ENCODE measurements at places on chromosomes 1 and 21.

DNA sequence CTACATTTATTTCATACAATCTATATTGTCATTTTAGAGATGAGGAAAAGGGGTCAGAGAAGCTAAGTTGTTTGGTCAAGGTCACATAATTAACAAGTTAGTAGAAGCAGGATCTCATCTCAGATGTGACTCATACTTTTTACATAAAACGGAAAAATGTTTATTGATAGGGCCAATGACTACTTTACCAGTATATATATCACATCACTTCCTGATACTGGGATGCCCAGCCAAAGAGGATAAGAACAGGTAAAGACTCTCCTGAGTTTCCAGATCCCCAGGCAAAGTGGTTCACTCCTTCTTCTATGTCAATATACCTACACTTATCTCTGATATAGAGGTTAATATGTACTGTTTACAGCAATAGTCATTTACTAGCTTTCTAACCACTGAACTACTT, 21.0 kb downstream of the YIPF1 start:
- no peak for DNase-seq

GRCh38 chr1:214854126-214854875, 228.2 kb upstream of the KCNK2 start:
- DNase-seq = no peak

- no peak for DNase-seq
Measured at GRCh38 chr1:211356723-211357407, 30.2 kb downstream of the TRAF5 start.

DNA sequence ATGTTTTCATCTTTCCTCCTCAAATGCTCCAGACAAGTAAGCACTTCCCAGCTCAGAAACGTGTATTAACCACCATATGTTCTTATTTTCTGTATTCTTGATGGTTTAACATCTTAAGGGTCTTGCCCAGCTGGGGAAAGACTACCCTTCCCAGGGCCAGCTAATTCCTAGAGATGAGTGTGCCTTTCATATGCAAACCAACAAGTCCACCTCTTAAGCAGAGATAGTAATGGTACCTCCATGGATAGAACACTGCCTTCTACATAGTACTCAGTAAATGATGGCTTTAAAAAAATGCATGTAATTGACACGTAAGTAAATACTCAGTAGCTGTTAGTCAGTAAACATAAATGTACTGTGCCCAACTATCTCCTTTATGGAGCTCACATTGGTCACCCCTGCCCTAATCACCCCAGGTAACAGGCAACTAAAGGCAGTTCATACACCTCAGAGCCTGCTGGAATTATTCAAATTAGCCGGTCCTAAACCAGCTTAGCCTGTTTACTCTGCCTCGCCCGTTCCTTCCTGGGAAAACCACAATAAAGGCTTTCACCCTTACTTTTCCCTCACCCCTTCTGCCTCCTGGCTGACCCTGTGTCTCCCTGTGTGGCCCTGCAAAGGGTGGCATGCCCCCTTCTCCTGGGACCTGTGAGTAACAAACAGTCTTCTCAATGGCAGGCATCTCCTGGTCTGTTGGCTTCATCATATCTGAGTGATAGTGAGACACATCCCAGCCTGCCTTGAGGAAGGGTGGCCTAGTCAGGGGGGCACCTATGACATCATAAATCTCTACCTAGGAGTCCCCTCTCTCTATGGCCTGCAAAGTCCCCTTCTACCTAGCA, 40.1 kb upstream of the KLHDC7A start:
- DNase-seq = peak; percentile 30

- no peak for DNase-seq
Measured at GRCh38 chr21:21673959-21674358, 675.8 kb downstream of the NCAM2 start.

DNA sequence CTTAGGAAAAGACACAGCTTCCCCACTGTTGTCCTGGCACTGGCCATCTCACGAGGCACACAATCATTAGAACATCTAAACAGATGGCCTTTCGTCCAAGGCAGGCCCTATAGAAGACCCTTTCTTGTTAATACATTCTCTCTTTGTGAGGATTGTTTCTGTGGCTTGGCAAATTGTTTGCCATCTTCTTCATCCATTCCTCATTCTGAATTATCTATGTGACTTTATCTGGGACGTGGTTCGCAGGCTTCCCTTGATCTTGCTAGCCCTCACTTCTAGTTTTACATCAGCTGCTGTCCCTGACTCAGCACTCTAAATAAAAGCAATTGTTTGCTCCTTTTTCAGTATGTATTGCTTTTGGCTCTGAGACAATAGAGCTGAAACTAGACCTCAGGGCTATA, 101.1 kb upstream of the ZC3H11B start:
- DNase-seq = no peak

DNA sequence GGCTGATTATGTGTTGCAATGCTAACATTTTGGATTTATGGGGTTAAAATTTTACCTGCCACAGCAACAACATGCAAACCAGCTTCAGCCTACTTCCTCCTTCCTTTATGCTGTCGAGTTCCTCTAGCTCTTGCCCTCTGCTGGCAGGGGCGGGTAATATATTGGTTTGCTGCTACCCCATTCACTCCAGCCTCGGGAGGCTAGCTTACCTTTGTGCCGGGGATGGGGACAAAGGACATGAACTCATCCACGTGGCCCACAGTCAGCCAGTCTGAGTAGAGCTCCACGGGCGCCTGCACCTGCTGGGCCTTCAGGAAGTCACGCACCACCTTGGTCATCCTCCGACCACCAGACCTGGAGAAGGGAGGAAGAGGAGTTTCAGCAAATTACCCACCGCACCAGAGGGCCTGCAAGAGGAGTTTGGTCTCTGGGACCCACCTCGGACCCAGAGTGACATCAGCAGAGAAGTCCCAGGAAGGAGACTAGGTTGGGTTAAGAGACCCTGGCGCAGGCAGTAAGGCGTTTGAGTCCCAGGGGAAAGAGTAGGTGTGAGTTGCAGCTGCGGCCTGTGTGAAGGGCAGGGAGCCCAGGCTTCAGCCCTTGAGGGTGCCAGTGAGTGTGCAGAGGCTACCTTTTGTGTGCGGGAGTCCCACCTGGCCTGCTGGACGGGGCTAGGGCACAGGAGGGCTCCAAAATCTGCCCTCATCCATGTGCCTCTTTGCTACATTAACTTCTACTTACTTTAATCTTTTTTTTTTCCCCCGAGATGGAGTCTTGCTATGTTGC, 21.8 kb upstream of the SDHB start:
- no peak for DNase-seq

DNA sequence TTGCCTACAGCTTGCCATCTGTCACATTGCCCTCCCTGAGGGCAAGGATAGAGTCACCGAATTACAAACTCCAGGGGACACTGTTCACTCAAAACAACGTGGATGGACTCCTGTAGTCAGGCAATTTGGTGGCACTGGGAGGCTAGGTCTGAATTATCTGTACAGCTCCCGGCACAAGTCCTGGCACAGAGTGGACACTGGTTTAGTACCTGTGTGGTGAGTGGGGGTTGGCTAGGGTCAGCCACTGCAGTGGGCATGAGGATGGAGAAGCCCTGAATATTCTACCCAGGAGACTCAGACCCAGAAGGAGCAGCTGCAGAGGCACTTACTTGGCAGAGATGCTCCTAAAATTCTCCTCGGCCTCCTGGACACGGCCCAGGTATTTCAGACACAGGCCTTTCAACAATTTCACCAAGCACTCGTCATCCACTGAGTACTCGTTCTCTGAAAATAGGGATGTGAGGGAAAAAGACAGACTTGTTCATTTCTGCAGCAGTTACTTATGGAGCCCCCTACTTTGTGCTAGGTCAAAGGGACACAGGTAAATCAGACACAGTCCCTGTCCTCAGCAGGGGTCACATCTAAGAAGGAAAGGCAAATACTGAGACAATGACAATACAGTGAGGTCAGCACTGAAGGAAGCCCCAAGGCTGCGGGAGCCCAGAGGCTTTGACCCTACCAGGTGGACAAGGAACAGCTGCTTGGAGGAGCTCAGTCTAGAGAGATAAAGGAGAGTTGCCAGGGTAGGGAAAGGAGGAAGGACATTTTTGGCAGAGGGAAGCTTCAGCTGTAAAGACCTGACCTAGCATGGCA, 40.5 kb downstream of the TTC39A start:
- no peak for DNase-seq

- peak; percentile 55 for DNase-seq
Measured at GRCh38 chr1:54153535-54154439, 987 bp upstream of the CDCP2 start.

GRCh38 chr21:28256420-28256831, 736.3 kb downstream of the LTN1 start:
- no peak for DNase-seq

- no peak for DNase-seq
Measured at GRCh38 chr1:162384601-162385279, 3.2 kb downstream of the C1orf226 start.

DNA sequence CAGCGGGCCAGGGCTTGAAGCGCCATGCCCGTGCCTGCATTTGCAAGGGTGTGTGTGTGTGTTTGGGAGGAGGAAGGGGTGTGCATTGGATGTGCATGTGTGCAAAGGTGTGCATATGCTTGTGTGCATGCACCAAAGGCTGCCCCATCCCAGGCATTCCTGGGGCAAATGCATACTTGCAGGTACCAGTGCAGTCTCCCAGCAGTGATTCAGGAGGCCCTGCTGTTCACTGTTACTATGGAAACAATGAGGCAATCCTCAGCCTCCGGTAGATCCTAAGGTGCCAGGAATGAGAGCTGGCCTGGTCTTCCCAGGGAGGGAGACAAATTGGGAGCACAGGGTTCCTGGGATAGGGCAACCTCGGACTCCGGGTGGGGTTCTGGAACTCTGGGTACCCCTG, 7.5 kb upstream of the FNDC5 start:
- DNase-seq = no peak

GRCh38 chr1:30385246-30385995, 338.0 kb downstream of the MATN1 start:
- DNase-seq = no peak

DNA sequence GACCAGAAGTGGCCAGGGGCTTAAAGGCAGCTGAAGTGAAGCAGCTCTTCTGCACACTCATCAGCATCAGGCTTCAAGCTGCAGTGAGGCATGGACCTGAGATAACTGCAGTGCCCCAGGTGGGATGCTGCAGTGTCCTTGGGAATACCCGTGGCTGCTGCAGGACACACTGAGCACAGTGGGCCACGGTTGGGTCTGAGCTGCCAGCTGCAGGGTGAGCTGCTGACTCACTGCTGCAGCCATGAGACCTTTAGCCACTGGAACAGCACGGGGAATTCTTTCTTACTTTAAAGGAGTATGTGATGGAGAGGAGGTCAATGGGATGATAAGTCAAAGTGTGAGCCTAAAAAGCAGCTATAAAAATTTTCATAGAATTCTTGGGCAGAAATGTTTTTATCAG, 102.1 kb downstream of the XCL2 start:
- no peak for DNase-seq

DNA sequence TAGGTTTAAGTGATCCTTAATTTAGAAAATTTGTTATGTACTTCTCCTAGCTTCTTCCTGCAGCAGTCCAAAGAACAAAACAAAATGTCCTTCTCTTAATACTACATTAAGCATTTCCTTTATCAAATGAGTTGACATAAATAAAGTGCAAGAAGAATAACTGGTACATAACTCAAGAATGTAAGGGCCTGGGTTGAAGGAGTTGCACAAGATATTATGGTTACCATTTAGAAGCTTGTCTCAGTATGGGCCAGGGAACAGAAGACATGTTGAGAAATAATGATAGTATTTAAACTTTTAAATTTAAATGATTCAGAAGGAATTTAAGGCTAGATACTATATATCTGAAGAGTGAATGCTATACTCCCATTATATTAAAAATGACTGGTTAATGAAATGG, 23.5 kb downstream of the SUCO start:
- DNase-seq = no peak

- DNase-seq = no peak
Measured at GRCh38 chr1:24713176-24713575, 32.1 kb upstream of the CLIC4 start.

GRCh38 chr1:218200979-218201378, 84.1 kb upstream of the RRP15 start:
- no peak for DNase-seq

GRCh38 chr1:107789817-107790524, 175.0 kb downstream of the VAV3 start:
- DNase-seq = no peak

GRCh38 chr1:16677552-16678431, 11.0 kb upstream of the RNU1-3 start:
- peak; percentile 25 for DNase-seq

DNA sequence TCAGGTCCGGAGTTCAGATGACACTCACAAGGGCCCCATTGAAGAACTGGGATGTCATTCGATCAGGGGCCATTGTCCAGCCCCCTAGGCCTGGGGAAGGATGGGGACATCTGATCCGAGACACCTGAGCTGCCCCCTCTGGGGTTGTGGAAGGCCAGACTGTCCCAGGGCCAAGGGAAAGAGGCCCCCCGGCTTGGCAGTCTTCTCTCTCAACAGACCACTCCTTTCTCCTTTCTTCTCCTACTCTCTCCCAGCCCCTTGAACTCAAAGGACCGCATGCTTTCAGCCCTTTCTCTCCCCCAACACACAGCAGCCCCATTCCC, 1.1 kb downstream of the S100A1 start:
- DNase-seq = no peak

Data from transverse colon (tissue), 4 donors.